Kidney epithelial cell (primary cell): ENCODE measurements at places on chromosomes 5 and 9. TPM values are rescaled to one million over a fixed set of nuclear protein-coding genes. Genes with fewer than 3 reads are reported as not detected.

Gene LCN9
- total RNA-seq: not detected in 2 replicates

Gene C5orf52
- not detected in 2 replicates for total RNA-seq

Gene OTP
- not detected in 2 replicates for total RNA-seq

Gene PLEKHG4B
- 4.0 and 5.4 TPM in 2 replicates for total RNA-seq

Gene TEX48
- not detected in 2 replicates for total RNA-seq

Gene KIF4B
- not detected in 2 replicates for total RNA-seq

Gene ANKRD34B
- 1.5 and 2.2 TPM in 2 replicates for total RNA-seq

Gene FRRS1L
- under 0.01 and 0.14 TPM in 2 replicates for total RNA-seq

Gene OCLN
- 104 TPM in 2 replicates for total RNA-seq

Gene OBP2B
- not detected in 2 replicates for total RNA-seq

Gene FAM163B
- total RNA-seq: not detected in 2 replicates

Gene SHOC1
- total RNA-seq: not detected in 2 replicates

DNA sequence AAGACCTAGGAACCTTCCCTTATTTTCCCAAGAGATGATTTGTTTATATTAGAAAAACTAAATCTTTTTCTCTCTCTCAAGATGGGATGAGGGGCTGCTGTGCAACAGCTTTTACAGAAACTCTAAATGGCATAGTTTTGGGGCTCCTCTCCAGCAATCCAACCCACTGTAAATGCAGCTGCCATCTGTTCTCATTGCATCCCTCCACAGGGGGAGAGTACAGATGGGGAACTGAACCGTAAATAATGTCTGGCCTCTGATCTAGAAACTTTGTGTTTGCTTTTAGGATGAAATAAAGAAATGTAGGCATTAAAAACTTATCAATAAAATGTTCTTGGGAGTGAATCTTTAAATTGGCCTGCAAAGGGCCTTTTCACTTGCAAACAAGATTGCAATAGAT, 291.4 kb downstream of the MCTP1 start:
- no peak for DNase-seq

DNA sequence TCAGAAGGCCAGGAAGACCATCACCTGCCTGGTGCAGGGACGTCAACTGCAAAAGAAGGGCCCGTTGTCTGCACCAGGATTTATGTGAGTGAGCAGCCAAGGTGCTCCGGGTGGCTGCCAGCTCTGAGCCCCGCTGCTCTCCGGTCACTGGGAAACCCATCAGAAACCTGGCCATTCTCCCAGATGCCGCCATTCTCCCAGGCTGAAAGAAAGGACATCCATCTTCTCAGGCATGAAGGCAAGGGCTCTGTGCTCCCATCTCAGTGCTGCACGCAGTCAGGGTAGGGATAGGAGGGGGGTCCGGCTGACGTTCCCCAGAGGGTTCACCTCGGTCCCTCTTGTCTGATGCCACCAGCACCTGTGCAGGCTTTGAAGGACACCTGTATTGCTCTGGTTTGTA, 158.4 kb downstream of the ERCC6L2 start:
- DNase-seq: no peak

DNA sequence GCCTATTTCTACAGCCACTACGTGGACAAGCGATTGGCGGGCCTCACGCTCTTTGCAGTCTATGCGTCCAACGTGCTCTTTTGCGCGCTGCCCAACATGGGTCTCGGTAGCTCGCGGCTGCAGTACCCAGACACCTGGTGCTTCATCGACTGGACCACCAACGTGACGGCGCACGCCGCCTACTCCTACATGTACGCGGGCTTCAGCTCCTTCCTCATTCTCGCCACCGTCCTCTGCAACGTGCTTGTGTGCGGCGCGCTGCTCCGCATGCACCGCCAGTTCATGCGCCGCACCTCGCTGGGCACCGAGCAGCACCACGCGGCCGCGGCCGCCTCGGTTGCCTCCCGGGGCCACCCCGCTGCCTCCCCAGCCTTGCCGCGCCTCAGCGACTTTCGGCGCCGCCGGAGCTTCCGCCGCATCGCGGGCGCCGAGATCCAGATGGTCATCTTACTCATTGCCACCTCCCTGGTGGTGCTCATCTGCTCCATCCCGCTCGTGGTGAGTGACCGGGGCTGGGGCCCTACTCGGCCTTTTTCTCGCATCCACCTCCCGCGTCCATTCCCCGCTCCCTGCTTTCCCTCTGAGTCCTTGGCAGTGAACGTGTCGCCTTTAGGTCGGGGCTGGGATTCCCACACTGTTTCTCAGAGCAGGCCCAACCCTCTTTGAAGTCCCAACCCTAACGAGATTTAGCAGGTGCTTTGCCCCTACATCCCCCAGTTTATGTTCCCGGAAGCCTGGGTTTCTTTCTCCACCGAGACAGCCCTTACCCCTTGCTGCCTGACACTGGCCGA, 1.8 kb downstream of the PTGER4 start:
- no peak for DNase-seq

- no peak for DNase-seq
Observed at GRCh38 chr5:178797101-178797521, 62.6 kb upstream of the ZNF354B start.

DNA sequence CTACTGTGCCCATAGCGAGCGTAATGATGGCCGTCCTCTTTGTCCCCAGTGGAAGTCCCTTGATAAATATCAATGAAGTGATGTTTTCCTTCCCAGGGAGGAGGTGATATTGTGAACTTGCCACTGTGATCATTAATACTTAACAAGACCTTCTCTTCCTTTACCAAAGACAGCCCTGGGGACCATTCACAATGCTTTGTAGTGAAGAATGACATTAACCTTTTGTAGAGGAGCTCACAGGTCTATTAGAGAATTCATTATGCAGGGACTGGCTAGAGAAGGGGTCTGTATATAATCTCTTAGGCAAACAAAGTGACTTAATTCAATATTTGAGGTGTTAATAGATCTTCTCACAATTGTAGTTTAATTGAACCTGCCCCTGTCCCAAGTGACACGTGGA, 452.9 kb upstream of the DMAC1 start:
- DNase-seq: no peak

- DNase-seq: no peak
Observed at GRCh38 chr5:58901271-58901670, 318.4 kb downstream of the RAB3C start.

DNA sequence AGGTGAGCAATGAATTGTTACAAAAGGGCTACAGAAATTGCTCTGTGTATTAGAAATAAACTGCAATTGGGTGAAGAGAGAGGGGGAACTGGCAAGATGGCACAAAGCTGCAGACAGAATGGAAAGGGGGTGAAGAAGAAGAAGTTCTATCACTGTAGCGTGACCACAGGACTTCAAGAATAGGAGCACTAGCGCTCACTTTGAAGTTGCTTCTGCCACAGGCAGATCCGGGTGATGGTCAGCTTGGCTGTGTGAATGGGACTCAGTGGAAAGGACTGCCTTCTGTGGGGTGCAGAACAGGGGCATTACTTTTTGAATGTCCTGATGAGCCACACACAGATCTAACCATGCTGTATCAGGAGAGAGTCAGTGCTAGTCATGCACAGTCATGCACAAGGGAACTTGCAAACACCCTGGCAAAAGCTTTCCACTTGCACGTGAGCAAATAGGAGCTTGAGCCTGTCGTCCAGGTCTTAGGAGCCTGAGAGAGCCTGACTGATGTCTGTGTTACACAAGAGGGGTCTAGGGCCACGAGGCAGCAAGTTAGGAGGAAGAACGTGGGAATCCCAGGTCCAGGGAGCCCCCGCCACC, 16.3 kb downstream of the IL5 start:
- DNase-seq: no peak

DNA sequence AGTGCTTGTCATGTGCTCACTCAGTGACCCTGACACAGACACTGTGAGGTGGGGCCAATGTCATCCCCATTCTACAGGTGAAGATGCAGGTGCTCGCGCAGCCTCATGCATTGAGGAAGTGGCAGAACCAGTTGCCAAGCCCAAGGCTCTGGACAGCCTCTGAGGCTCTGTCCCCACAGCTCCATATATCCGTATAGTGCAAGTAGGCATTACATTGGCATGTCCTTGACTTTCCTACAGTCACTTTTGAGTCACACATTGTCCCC, 58.8 kb upstream of the ANGPTL2 start:
- no peak for DNase-seq

DNA sequence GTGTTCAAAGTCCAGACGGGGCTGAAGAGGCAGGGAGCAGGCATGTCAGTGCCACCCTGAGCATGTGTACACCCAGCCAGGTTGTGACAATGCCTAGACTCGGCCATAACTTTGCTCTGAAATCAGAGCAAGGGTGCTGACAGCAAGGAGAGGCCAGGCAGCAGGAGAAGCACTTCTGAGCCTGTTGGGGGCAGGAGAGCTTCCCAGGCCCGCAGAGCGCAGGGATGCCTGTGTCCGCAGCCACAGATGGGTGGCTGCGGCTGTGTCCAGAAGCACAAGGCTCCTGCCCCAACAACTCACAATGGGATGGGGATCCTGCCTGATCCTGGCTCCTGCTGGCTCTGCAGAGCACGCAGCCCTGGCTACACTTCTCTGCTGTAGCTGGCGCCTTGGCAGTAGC, 373.9 kb downstream of the CHSY3 start:
- DNase-seq: no peak

- no peak for DNase-seq
Observed at GRCh38 chr9:82491604-82492003, 503.0 kb downstream of the SPATA31D1 start.

DNA sequence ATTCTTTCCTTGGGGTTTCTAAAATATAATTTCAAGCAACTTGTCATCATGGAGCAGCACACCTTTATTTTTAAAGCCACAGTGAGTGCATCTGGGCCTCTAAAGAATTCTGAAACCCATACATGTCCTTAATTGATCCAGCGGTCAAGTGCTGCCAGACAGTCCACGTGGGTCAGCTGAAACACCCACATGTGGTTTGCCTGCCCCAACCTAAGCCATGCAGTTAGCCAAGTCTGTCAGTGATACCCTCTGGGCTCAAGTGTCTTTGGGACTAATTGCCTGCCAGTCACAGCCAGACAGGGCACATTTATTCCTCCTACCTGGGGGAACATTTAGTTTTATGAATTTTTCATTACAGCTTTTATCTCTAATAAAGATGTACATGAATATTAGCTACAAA, 291.4 kb upstream of the SLC30A5 start:
- DNase-seq: no peak

DNA sequence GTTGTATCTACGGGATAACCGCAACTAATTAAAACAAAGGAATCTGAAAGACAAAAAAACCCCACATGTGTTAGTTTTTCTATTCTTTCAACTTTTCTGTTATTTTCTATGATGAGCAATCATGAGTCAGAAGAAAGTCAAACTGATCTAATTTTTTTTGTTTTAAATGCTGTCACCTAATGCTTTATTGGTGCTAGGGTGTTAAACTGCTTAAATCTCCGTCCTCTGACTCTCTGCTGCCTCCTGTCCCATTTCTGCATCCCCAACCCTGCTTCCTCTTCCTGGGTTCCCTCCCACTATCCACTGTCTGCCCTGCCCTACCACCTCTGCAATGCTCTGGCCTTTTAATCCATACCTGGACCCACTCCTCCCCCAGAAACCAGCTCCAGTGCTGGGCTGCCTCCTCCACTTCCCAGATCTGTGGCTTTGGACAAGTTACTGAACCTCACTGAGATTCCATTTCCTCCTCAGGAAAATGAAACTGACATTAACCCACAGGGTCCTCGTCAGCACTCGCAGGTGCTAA, 15.7 kb downstream of the PTPN3 start:
- DNase-seq: no peak

DNA sequence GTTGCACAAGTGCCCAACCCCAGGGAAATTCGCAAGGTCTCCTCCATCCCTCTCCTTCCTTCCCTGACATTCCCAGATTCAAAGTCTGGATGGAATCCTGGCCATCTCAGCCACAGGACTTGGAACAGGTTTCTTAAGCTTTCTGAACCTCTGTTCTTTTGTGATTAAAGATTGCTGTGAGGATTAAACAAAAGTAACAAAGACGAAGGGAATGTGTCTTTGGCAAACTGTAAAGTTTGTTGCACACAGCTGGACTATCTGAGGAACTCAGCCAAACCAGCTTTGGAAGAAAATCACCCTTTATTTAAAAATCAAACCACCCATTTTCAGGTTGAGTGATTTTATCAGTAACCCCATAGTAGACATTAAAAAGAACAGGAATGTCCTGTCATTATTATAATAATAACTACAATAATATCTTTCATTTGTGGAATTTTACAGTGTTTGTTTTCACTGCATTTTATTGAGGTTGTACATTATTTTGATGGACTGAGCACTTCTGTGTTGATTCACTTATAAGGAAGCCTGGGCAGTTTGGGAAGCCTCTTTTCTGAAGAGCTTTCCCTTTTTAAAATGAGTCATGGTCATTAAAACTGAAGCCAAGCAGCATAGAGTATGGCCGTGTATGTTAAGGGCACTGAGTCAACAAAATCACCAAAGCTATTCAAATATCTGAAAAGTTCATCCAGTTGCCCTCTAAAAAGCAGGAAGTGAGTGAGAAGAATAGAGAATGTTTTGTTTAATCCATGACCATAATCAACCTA, 310.2 kb downstream of the AGTPBP1 start:
- no peak for DNase-seq

DNA sequence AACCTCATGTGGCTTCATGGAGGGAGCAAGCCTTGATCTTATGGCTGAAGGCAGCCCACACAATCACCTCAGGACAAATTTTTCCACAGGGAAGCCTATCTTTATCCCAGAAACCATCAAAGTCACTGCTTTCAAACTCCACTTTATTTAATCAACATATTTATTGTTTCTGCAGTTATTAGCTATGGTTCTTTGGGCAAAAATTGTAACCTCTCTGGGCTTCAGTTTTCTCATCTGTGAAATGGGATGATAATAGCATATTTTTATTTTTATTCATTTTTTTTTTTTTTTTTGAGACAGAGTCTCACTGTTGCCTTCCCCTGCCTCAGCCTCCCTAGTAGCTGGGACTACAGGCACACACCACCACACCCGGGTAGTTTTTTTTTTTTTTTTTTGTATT, 2.1 kb upstream of the RPS14 start:
- no peak for DNase-seq

- peak; percentile 12 for DNase-seq
Observed at GRCh38 chr5:14628346-14628745, 36.2 kb upstream of the OTULIN start.

DNA sequence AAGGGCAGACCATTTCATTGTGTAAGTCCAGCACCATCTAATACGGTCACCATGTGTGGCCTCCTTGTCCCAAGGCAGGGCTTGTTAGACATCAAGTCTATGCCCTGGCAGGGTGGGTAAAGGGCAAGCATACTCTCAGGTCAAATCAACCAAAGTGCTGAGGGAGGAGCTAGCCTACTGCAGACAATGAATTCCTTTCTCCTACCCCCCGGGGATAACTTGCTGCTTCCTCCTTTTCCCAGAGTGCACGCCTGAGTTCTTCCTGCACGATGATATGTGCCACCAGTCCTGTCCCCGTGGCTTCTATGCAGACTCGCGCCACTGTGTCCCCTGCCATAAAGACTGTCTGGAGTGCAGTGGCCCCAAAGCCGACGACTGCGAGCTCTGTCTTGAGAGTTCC, 71.4 kb downstream of the RFK start:
- DNase-seq: no peak

GRCh38 chr9:127903557-127904475, 4.4 kb upstream of the ST6GALNAC6 start:
- DNase-seq: no peak
